ENCODE measurements at places on chromosomes 5 and 9. TPM values are rescaled to one million over a fixed set of nuclear protein-coding genes. Genes with fewer than 3 reads are reported as not detected.

The DNAJC21 gene
- 48.6 TPM for total RNA-seq

The FBN2 gene
- 0.16 TPM for total RNA-seq

The PCDHGA9 gene
- 0.20 TPM for total RNA-seq

The PDGFRB gene
- total RNA-seq = 0.64 TPM

The EIF4EBP3 gene
- 19.5 TPM for total RNA-seq

The COL23A1 gene
- total RNA-seq = 0.13 TPM

The BTNL3 gene
- not detected for total RNA-seq

The MRNIP gene
- total RNA-seq = 43.3 TPM

The GABRA1 gene
- total RNA-seq = not detected

DNA sequence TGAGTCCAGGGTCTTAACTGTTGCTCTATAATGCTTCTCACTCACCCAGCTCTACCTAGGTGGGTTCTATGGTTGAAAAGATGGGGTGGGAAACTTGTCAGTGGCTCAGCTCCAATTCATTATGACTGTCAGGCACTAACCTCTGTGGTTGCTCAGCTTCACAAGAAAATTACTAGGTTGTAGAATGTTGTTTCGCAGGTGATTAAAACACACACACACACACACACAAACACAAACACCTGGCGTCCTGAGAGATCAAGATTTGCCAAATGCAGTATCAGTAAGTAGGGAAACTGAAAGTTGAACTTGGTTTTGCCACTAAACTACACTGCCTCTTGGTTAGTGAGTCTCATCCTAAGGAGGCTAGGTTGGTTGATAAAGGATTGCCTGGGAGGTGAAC is 2.8 kb downstream of the MCCC2 start:
- H3K4me3 ChIP-seq = no peak overlapping the region
- no peak overlapping the region for H3K27ac ChIP-seq
- H3K36me3 ChIP-seq = peaks cover 3% of the 10 kb centered on the region
- DNase-seq = no peak
- H3K27me3 ChIP-seq = no peaks in the 10 kb centered on the region

- H3K27me3 ChIP-seq = no peaks in the 10 kb centered on the region
- no peak overlapping the region for H3K4me3 ChIP-seq
- DNase-seq = no peak
Measured at GRCh38 chr5:174172566-174172965, 127.1 kb downstream of the NSG2 start.

DNA sequence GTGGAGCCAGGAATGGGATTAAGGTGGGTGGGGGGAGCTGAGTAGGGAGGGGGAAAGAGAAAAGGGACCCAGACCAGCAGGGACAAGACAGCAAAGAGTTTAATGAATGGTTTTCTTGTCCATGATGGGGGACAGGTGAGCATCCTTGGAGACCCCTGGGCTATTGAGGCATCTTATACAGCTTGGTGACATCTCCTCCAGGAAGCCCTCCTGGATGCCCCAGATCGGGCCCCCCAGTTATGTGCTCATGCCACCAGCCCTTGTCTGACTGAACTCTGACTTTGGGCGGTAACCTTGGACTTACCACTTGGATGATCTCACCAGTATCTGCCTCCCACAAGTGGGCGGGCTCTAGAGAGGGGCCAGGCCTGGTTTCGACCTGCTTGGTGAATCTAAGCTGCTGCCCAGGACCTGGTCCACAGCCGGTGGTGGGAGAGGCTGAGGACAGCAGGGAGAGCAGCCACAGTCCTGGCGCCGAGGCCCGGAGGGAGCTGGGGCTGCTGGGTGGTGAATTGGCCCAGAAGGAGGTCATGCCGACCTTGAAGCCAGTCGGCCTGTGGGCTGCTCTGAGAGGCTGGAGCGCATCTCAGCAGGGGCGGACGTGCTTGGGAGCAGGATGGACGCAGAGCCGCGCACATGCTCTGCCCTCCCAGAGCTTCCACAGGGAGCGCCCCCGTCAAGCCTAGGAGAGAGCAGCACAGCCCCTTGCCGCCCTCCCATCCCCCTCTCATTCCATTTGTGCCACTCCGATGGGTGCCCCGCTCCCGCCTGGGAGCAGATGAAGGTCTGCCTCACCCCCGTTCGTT is 36.2 kb downstream of the UNC5A start:
- H3K27ac ChIP-seq = no peak overlapping the region
- H3K4me1 ChIP-seq = no peaks in the 10 kb centered on the region
- no peak overlapping the region for H3K4me3 ChIP-seq

GRCh38 chr9:130039528-130040147 is 3.4 kb downstream of the FNBP1 start:
- H3K36me3 ChIP-seq = no peaks in the 10 kb centered on the region
- H3K4me3 ChIP-seq = peak overlapping the region; percentile 54
- no peaks in the 10 kb centered on the region for H3K27me3 ChIP-seq
- peaks cover 52% of the 10 kb centered on the region for H3K4me1 ChIP-seq
- peak overlapping the region; percentile 96 for H3K27ac ChIP-seq
- DNase-seq = peak; percentile 66

DNA sequence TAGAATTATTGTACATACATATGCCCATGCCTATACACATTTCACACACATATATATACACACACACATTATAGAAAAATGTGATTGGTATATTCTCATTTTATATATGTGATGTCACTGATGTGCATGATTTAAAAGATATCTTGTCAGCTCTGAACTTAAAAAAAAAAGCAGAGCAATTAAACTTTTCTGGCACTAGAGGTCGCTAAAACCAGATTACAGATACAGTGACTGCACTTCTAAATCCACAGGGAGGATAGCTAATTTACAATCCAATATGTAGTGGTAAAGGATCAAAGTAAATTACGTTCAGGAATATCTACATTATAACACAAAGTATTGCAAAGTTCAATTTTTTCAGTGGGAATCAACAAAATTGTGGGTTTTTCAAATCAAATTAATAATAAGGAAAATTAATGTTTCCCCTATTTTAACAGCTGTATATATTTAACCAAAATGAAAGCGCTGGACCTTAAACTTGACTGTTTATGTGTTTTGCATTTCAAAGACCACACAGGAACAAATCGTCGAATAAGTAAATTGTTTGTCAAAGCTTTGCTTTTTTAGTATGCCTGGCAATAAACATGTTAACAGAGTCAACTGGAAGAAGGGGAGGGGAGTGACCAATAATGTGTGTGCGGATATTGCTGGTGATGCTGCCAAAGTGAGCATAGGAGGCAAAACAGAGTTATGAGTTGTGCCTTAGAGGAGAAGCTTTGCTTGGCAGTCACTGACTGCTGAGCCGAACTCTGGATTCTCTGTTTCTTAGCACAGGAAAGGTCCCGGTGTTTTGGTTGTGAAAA is 1201.4 kb upstream of the C9orf72 start:
- no peaks in the 10 kb centered on the region for H3K36me3 ChIP-seq
- H3K4me3 ChIP-seq = no peak overlapping the region
- DNase-seq = no peak
- H3K4me1 ChIP-seq = no peaks in the 10 kb centered on the region
- H3K27ac ChIP-seq = no peak overlapping the region
- H3K27me3 ChIP-seq = no peaks in the 10 kb centered on the region

GRCh38 chr9:120655005-120655622 is 59.2 kb downstream of the MEGF9 start:
- no peak overlapping the region for H3K4me3 ChIP-seq
- H3K27ac ChIP-seq = no peak overlapping the region
- H3K27me3 ChIP-seq = no peaks in the 10 kb centered on the region
- H3K36me3 ChIP-seq = no peaks in the 10 kb centered on the region
- no peak for DNase-seq

GRCh38 chr5:164663198-164663989 is 1158.0 kb downstream of the MAT2B start:
- no peaks in the 10 kb centered on the region for H3K4me1 ChIP-seq
- no peaks in the 10 kb centered on the region for H3K27me3 ChIP-seq
- H3K27ac ChIP-seq = no peak overlapping the region
- no peaks in the 10 kb centered on the region for H3K36me3 ChIP-seq
- no peak for DNase-seq

- H3K27ac ChIP-seq = no peak overlapping the region
- no peaks in the 10 kb centered on the region for H3K4me1 ChIP-seq
- H3K4me3 ChIP-seq = no peak overlapping the region
- H3K36me3 ChIP-seq = no peaks in the 10 kb centered on the region
- no peak for DNase-seq
Measured at GRCh38 chr5:1436036-1436435, 9.2 kb downstream of the SLC6A3 start.

DNA sequence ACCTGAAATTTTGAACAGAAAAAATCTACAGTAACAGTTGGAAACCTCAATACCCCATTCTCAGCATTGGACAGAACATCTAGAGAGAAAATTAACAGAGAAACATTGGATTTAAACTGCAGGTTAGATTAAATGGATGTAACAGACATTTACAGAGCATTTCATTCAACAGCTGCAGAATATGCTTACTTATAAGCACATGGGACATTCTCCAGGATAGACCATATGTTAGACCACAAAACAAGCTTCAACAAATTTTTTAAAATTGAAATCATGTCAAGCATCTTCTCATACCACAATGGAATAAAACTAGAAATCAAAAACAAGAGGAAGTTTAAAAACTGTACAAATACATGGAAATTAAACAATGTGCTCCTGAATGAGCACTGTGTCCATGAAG is 316.3 kb downstream of the FAM170A start:
- no peak overlapping the region for H3K27ac ChIP-seq
- H3K36me3 ChIP-seq = no peaks in the 10 kb centered on the region
- no peak overlapping the region for H3K4me3 ChIP-seq
- DNase-seq = no peak

GRCh38 chr9:72140586-72140985 is 8.7 kb upstream of the GDA start:
- no peak for DNase-seq
- no peaks in the 10 kb centered on the region for H3K36me3 ChIP-seq
- no peak overlapping the region for H3K4me3 ChIP-seq
- no peaks in the 10 kb centered on the region for H3K27me3 ChIP-seq
- H3K27ac ChIP-seq = no peak overlapping the region

DNA sequence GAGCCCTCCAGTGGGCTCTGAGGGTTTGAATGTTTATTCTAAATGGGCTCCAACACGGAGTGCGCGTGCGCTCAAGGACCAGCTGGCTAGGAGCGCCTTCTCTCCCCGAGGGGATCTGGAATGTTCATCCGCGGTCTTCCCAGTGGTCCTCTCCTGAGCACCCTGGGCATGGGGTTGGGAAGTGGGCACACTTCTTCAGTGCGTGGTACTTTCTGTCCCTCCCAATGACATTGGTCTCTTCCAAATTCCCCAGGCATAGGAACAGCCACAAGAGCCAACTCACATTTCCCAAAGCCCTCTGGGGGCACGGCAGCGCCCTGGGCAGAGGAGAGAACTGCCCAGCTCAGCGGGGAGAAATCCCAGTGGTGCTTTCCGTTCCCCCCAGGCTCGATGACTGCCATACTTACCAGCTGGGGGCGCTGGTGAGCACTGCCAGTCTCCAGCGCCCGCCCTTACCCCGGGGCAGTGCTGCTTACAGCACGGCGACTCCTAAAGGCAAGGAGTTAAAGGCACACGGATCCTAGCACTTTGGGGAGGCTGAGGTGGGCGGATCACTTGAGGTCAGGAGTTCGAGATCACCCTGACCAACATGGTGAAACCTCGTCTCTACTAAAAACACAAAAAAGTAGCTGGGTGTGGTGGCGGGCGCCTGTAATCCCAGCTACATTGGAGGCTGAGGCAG is 29.9 kb upstream of the OBP2B start:
- H3K4me1 ChIP-seq = peaks cover 3% of the 10 kb centered on the region
- peak overlapping the region; percentile 41 for H3K4me3 ChIP-seq
- peaks cover 3% of the 10 kb centered on the region for H3K27me3 ChIP-seq
- H3K27ac ChIP-seq = no peak overlapping the region

GRCh38 chr5:8892926-8893325 is 652.9 kb downstream of the SEMA5A start:
- no peaks in the 10 kb centered on the region for H3K27me3 ChIP-seq
- no peak for DNase-seq
- no peak overlapping the region for H3K4me3 ChIP-seq
- no peaks in the 10 kb centered on the region for H3K4me1 ChIP-seq
- no peaks in the 10 kb centered on the region for H3K36me3 ChIP-seq
- H3K27ac ChIP-seq = no peak overlapping the region
